NCI-H774 (cell line): ENCODE measurements at places on chromosomes 7 and 10.

- DNase-seq: peak; percentile 74
Observed at GRCh38 chr7:136062625-136063325, 85.6 kb upstream of the MTPN start.

DNA sequence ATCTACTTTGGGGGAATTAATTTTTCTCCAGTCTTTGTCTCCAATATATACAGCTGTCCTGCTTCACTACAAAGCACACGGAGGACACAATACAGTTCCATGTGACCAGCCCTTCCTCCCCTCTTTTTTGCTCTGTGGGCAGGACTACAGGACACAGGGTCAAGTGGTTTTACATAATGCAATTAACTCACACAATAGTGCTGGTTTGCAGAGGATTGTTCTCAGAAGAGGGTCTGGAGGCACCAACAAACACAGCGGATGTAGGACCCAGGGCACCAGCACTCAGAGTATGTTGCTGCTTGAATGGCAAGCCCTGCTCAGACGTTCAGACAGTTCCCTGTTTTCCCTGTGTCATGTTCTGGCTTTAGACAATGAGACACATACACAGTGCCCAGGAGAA, 52.0 kb upstream of the NPTX2 start:
- DNase-seq: no peak

GRCh38 chr10:4434516-4435071, 391.4 kb upstream of the AKR1E2 start:
- no peak for DNase-seq

DNA sequence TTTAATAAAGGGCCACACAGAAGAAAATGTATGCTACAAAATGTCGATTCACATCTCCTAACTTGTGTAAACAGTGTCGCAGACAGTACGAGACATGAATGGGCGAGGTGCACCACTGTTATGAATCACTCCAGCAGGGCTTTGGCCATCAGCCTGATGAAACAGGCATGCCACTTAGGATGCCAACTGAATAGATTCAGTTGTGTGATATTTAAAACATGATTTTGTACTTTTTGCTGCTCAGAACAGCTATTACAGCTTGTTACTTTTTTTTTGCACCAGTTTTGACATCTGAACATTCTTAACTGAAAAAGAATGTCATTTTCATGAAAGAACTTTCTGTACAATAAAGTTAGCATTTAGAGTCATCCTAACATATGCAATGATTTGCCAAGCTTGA, 138.1 kb downstream of the VTI1A start:
- DNase-seq: no peak

- no peak for DNase-seq
Observed at GRCh38 chr7:101287032-101287431, 34.6 kb downstream of the IFT22 start.

- DNase-seq: no peak
Observed at GRCh38 chr7:69857014-69857413, 258.7 kb downstream of the AUTS2 start.

DNA sequence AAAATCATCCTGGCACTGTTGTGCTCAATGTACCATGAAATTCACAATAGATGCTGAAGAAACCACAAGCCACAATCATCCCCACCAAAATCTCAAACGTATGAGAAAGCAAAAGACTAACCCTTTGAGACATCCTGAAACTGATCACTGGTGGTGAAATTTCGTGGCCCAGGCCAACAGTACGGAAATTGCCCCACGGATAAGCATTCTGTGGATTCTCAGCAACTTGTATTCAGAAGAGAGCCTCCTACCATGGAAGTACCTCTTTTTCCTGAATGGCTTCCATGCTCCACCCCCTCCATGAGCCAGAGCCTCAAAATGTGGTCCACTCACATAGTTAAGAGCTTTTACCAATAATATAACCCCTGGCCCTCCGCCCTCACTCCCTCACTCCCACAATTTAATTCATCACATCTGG, 163.9 kb upstream of the AUTS2 start:
- DNase-seq: no peak

GRCh38 chr7:1555046-1555812, 776 bp downstream of the TMEM184A start:
- no peak for DNase-seq

DNA sequence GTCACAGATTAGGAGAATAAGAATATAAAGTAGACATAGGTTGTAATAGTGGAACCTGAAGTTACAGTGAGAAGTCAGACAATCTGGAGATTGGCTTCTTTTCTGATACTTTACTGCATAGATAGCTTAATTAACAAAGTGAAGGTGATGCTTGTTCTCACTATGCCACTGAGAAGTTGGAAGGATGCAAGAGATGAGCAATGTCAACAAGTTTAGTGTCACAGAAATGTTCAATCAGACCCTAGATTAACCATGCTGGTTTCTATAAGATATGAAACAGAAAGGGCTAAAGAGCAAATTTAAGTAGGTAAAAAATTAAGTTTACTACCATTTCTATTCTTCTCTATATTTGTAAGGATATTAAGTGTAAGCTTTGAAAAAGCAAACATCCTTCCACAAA, 838.6 kb upstream of the SORCS1 start:
- DNase-seq: no peak

GRCh38 chr7:152759949-152760853, 649 bp downstream of the ACTR3B start:
- no peak for DNase-seq

GRCh38 chr10:28939281-28940157, 262.2 kb downstream of the BAMBI start:
- peak; percentile 97 for DNase-seq

DNA sequence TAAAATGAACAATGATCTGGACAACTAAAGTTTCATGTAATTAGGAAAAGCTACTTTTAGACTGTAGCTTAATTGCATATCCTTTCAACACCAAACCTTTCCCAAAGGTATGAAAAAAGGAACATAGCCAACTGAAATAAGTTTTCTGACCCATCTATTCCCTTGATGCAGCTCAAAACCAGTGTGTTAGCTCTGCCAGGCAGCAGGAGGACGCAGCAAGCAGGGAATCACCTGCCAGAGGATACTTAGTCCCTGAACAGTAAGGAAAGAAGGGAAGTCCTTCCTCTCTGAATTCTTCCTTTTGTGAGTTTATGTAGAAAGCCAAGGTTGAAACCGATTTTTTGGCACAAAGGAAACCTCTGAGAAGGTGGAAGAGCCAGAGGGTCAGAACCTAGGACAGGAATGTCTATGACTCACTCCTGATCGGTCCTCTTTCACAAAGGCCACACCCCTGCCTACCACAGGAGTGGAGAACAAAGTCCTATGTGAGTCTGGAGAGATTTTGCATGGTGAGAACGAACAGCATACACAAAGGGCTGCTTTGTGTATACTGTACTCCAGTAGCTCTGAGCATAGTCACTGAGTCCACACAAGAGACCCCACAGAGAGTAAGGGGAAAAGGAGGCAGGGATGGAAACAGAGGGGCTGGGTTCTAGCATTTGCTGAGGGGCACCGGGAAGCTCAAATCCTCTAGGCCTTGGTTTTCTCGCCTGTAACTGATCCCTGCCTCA, 68.8 kb upstream of the GSDME start:
- no peak for DNase-seq

DNA sequence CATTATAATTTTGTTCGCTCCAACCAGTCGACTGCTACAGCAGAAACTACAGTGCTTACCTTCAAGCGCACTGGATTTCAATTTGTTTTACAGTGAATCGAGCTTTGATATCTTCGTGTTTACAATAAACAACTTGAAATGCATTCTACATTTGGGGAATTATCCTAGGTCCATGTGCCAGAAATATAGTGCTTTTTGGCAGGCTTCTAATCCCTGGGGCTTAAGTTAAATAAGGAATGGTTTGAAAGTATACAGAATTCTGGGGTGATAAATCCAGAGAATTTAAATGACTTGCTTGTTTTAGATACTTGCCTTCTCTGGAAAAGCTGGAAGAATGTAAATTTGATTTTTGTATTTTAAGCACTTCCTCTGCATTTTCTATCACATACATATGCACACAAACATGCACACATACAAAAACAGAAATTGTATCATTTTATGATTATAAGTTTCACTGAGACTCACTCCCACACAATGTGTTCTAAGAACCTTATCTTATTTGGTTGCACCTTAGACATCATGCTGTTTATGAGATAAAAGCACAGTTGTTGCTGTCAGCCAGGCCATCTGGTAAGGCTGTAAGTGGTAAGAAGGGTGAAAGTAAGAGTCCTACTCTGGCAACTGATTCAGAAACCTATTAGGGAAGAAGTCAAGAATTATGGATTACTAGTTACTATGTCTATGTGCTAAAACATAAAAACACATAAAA, 347.2 kb upstream of the KCND2 start:
- DNase-seq: no peak
